ENCODE measurements at places on chromosomes 4 and X.

DNA sequence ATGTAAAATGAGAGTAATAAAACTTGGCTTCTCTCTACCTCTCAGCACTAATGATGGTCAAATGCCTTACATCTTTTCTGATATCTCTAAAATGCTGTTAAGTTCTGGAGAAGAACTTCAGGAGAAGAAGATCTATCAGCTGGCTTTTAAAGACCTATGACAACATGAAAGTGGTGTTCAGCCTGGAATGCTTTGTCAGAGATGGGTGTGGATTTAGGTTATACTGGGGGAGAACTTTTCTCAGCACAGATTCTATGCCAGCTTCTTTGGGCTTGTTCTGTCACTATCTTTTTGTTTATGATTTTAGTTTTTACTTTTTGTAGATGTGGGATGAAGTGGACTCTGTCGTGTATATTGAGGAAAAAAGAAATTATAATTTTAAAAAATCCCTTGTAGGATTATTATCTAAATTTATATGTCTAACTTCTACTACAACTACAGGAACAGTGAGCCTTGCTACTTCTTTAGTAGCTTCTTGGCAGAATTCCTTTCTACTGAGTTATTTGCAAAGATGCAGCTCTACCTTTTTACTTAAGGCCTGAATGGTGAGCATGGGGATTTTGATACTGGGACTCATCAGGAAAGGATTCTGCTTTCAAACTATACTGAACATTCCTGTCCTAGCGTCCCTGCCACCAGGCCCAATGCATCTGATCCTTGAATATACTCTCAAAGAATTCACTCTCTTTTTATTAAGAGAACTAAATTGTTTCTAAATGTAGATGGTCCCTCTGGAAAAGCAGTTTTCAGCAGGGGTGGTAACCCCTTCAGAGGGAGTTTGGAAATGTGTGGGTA lies 19.6 kb downstream of the CYP2U1 start:
- no peak for DNase-seq

- no peak for DNase-seq
Measured at GRCh38 chr4:137644201-137644600, 111.9 kb upstream of the PCDH18 start.

- no peak for DNase-seq
Measured at GRCh38 chr4:76544725-76545124, 109.7 kb downstream of the SHROOM3 start.

- DNase-seq: no peak
Measured at GRCh38 chr4:13347517-13348125, 136.5 kb downstream of the RAB28 start.

GRCh38 chr4:62484357-62484756 lies 1284.2 kb downstream of the ADGRL3 start:
- DNase-seq: no peak

DNA sequence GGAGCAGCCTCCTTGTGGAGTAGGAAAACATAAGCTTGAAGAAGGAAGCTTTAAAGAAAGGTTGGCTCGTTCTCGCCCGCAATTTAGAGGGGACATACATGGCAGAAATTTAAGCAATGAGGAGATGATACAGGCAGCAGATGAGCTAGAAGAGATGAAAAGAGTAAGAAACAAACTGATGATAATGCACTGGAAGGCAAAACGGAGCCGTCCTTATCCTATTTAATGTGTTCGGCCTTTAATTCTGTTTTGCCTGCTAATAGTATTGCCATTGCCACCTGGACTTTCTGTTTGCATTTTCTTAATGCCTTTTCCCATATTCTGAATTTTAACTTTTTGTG lies 1.4 kb downstream of the TCEAL1 start:
- no peak for DNase-seq

DNA sequence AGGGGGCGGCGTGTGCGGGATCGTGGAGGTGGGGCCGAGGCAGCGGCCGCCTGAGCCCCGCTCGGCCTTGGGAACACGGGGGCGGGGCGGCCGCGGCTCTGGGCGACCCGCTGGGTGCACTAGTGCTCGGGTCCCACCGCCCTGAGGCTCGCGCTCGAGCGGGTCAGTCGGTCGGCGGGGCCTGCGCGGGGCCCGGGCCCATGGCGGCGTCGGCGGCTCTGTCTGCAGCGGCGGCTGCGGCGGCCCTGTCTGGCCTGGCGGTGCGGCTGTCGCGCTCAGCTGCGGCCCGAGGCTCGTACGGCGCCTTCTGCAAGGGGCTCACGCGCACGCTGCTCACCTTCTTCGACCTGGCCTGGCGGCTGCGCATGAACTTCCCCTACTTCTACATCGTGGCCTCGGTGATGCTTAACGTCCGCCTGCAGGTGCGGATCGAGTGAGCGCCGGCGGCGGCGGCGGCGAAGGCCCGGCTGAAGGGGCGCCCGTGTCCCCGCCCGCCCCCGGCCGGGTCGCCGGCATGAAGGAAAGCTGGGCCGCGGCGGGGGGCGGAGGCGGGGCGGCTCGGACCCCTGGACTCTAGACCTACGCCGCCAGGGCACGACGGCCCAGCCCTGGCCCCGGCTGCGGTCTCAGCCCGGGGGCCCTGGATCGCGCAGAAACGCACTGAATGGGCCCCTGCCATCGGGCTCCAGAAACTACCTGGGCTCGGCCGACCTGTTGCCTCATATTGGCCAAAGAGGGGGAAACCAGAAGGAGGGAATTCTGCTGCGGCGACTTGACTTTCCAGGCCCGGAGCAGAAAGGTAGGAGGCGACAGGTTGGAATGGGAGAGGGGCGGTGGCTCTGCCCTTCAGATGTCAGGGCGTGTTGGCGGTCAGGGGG lies at the start of gene SMIM10L2A:
TSS of gene SMIM10L2A (plus strand) at position 13 of the 878 bp plus-strand sequence. CDS start at position 201, 188 bp downstream.
- DNase-seq: no peak

DNA sequence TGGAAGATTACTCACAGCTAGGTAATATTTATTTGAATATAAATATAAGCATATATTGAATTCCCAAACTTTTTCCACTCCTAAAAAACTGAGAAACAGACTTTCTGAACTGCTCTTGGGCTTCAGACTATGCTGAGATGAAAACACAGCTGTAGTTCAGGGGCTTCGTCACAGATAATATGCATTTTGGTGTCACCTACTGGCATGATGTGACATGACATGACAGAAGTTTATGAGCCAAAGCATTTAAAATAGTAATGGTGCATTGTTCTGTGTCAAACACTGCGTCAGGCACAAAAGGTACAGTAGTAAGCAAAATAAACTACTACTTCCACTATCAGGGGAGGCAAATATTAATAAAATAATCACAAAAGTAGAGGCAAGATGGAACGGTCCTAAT lies 171.3 kb downstream of the BTC start:
- DNase-seq: no peak

GRCh38 chr4:186644737-186645261 lies 78.9 kb downstream of the FAT1 start:
- no peak for DNase-seq

GRCh38 chrX:150482537-150483206 lies 85.7 kb upstream of the MTM1 start:
- no peak for DNase-seq

Measured in coronary artery (tissue), 2 donors.